Neural progenitor cell (in vitro differentiated cells): ENCODE measurements at places on chromosomes 12 and 14.

- no peak for DNase-seq
Observed at GRCh38 chr14:100528962-100529560, 58.2 kb downstream of the BEGAIN start.

GRCh38 chr14:77040741-77041653 is 12.5 kb upstream of the IRF2BPL start:
- DNase-seq, result no peak

GRCh38 chr14:75229661-75230139 is 48.9 kb upstream of the FOS start:
- DNase-seq, result no peak

DNA sequence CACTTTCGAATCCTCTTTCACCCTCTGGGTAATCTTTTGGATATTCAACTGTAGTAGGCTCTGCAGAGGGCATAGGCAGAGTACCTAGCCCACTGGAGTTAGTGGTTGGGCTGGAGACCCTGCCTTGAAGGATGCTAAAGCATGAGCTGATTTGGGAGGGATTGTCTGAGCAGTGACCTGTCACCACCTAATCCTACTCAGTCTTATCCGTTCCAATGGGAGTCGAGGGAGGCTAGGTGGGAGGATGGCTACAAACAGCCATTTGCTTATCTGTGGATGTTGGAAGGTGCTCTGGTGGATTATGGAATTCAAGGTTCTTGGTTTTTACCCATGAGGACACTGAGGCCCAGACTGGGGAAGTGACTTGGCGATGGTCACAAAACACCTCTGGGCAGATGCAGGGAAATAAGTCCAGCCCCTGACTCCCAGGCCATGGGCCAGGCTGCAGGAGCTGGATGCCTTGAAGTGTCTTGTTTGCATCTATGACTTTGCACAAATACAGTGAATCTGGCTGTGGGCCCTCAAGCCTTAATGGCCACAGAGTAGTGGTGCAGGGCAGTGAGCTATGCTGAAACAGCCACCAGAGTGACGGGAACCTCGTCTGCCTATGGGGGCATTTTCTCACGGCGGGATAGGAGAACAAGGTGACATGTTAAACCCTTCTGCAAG is 3.7 kb downstream of the KMT5A start:
- DNase-seq, result no peak

DNA sequence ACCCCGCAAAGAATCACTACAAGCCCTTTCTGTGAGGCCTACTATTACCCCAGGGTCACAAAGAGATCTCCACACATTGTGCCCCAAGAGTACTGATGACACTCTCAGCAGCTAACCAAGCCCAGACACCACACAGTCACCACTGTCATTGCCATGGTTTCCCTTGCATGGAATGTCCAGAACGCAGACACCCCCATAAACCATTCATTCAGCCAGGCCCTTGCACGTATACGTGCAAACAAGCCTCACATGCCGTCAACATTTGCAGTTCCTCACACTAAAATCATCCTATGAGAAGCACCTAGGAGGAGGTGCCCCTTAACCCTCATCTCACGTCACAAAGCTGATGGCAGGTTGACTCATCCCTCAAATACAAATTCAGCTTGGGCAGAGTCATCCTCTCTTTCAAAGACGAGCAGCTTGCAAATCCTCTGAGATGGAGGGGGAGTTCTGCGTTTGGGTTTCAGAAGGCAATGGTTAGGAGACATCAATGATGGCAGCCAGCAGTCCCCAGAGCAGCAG is 17.1 kb upstream of the KRT77 start:
- no peak for DNase-seq

DNA sequence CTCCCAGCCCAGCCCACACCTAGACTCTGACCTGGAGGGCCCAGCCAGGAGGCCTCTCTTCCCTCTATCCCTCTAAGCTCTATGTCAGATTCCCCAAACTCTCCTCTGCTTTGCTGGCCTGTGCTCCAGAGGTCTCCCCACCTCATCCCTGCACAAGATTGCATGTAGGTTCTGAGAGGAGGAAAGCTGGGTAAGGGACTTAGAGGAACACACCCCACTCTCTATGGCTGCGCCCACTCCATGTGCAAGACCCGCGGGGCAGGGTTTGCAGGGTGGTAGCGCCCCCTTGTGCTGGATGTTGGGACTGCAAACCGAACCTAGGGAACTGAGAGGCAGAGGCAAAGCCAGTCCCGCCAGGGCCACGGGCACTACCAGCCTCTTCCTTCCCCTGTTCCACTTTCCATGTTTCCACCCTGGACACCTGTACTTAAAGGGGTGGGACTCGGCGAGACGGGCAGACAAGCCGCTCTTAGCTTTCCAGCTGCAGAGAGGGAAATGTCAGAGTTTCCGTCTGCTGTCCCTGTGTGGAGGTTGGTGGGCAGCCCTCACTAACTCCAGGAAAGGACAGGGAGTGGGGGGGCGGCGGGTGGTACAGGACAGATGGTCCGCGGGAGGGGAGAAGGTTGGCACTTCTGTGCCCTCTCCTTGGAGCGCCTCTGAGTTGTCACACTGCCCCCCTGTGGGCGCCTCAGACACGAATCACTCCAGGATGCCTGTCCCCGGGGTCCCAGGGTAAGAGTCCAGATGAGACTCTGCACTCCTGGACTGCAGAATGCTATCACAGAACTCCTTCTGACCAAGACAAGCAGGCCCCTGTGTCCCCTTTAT is 16.8 kb downstream of the MMP14 start:
- DNase-seq, result peak; percentile 87

DNA sequence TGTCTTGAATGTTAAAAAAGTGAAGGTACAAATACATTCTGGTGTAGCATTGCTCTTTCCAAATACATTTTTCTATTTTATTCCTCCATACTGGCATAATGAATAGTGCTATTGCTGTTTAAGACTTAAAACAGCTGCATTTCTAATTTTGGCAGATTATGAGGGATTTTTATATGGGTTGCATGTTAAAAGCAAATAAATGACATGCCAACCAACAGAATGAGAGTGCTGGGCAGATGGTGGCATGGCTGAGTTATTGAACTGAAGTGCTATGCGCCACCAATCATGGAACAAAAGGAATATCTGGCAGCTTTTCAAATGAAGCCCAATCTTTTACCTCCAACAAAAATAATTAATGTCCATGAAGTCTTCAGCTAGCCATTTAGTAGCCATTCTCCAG is 215.0 kb downstream of the PRKD1 start:
- no peak for DNase-seq

DNA sequence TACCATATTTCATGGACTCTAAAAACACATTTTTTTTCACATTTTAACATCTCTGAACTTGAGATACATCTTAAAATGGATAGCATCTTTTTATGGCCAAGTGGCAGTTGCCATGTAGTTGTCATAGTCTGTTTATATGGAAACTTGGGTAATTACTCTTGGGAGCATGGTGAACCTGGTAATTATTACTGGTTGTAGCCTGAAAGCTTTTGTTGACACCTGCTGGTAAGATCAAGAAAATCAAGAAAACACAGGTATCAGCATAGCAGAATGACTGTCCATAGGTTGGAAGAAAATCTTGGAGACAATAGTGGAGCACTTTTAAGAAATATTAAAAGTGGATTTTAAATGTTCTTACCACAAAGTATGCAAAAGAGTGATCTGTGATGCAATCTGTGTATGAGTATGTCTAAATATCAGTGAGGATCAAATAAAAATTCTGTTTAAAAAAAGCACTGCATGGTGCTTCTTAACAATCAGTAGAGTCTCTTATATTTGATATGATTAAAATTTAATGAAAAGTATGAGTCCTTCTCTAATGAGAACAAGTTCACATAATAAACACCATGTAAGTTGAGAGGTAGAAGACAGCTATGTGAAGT is 44.2 kb downstream of the TTC8 start:
- DNase-seq, result no peak

DNA sequence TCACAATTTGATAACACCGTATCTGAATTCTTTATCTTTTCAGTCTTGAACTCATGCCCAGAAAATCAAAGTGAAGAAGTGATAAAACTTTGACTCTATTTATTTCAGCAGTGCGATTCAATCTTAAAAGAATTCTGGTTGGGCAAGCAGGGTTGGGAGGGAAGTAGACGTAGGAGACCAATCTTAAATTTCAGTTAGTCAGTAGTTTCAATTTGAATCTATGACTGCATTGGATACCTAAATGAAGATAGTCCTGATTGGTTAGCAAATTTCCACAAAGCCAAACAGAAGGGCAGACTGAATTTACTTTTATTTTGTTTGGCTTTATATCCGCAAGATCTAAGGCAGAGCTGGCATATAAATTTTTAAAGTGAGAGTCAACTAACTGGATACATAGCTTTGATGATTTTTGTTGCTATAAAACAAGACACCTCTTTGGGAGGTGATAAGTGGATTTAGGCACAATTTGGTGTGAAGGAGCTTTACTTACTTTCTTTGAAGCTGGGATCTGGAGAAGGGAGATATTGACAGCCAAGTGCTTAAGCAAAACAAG is 2.6 kb downstream of the ACSS3 start:
- DNase-seq, result no peak

- DNase-seq, result no peak
Observed at GRCh38 chr12:1995205-1995896, 8.9 kb downstream of the DCP1B start.

DNA sequence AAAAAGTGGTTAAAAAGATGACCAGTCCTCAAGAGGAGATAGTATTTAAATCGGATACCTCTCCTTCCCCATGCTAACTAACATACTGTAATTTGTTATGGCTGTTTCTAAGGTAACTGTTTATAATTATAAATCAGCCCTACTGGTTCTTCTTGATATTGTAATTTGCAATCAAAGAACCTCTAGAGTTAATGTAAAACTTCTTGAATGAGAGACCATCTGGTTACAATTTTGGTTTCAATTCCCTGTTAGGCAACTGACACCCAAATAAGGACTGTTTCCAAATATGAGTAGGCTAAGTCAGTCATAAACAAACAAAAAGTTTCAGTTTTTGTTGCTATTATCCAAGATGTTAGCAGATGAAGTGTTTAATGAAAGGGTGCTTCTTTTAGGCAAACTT is 120.2 kb upstream of the DNM1L start:
- DNase-seq, result no peak

DNA sequence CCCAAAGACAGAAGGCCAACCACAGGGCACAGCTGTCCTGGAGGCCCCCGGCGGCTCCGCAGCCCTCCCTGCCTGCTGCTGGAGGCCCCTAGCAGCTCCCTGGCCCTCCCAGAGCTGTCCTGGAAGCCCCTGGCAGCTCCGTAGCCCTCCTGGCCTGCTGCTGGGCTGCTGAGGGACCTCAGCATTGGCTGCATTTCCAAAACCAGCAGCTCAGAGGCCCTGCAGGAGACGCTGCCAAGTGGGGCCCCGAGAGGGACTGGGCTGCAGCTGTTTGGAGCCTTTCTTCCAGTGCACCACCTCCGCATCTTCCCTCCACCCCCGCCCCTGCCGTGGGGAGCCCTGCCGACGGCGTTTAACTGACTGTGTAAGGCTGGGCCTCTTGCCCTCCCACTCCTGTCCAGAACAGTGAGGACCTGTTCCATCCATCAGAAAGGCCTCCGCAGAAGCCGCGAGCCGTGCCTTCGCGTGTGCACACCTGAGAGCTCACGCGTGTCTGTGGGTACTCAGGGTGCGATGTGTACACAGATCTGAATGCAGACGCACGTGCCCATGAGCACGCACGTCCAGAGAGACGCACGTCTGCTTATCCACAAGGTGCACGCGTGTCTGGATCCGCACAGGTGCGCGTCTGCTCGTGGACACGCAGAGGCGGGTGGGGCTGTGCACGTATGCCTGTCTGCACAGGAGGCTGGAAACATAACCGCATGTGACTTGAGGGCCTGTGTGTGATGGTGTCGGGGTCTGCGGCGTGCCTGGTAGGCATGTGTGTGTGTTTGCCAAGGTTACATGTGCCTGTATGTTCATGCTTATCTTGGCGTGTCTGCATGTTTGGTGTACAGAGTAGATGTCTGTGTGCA is 57.0 kb upstream of the FBRSL1 start:
- no peak for DNase-seq

DNA sequence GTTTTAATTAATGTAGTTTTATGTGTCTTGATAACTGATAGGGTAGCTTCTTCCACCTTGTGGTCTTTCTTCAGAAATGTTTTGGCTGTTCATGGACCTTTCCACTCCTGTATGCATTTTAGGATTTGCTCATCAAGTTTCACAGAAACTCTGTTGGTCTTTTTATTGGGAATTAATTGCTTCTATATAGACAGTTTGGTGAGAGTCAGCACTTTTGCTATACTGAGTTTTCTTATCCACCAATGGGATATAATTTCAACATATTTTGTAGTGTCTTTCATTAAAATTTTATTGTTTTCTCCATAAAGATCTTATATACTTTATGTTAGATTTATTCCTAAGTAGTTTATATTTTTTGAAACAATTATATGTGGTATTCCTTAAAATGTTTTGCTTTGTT is 7.8 kb downstream of the GOLGA5 start:
- DNase-seq, result no peak

GRCh38 chr12:88445705-88446394 is 134.4 kb downstream of the KITLG start:
- no peak for DNase-seq
